Activated CD4-positive, alpha-beta T cell treated with anti-CD3 and anti-CD28 coated beads, Interleukin-2, amount 50 U/mL, for 16 hours (primary cell): ENCODE measurements at places on chromosomes 7 and 10.

GRCh38 chr7:5420881-5421713 lies 2.5 kb downstream of the TNRC18 start:
- no peak for DNase-seq

DNA sequence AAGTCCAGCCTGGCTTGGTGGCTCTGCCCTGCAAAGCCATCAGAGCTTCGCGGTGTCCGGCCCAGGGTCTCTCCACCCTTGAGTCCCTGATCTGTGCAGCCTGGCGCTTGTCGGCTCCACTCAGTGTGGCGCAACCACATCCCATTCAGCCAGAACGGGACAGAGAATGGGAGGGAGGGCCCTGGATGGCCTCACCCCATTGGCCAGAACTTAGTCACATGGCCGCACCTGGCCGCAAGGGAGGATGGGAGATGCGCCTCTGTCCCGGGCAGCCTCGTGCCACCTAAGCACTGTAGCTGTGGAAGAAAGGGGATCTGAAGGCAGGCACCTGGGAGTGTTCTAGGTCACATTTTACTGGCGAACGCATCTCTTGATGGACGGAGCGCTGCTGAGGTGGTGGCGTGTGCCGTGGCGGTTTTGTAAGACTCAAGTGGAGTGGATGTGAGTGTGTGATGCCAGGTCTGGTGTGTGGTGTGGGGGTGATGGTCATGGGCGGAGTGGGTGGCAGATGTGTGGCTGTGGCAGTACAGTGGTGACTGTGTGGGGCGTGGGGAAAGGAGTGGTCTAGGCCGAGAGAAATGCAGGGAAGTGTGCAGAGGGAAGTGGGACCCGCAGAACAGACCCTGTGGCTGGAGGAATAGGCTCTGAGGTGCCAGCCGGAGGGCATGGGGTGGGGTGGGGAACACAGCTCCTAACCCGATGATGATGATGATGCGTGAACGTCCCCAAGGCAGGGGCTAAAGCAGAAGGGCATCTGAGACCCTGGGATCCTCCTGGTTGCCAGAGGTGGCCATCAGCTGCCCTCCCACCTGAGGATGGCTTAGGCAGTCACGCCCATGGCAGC lies 19.0 kb downstream of the CLEC2L start:
- no peak for DNase-seq

DNA sequence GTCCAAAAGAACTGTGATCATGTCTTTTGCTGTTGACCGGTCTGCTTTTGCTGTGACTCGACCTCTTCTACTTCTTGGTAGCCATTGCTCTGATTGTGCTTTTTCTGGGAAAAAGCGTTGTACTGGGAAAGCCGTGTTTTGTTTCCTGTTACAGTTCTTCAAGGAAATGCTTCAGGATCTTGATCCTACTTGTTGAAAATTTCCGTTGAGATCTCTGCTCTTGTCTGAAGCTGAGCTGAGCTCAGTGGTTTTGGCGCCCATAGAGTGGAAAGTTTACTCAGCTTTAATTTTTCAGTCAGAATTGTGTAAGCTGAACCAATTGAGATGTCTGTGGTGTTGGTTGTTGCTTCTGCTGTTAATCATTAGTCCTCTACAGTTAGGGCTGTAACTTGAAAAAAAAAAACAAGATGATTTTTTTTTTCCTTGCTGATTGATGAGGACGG lies 302.2 kb downstream of the CCDC3 start:
- DNase-seq, result peak; percentile 66

GRCh38 chr7:154907651-154908620 lies 95.0 kb downstream of the PAXIP1 start:
- DNase-seq, result no peak

DNA sequence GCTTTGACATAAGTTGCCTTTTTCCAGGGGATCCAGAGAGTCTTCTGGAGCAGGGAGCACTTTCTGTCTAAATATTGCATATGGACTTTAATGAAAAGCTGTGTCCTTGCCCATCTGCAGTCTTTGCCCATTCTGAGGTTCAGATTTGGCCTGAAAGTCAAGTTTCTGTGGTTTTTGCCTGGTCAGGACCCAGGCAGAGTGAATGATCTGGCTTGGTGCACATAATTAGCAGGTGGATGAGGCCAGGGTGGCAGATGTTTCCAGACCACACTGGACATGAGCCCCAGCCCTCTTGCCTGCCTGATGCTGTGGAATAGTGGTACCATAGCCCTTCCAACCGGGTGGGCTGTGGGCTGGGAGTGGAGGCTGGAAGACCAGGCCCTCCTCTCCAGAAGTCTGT lies 11.0 kb downstream of the HECW1 start:
- no peak for DNase-seq

- DNase-seq, result peak; percentile 74
Observed at GRCh38 chr10:128373071-128373749, 247.0 kb upstream of the MKI67 start.

DNA sequence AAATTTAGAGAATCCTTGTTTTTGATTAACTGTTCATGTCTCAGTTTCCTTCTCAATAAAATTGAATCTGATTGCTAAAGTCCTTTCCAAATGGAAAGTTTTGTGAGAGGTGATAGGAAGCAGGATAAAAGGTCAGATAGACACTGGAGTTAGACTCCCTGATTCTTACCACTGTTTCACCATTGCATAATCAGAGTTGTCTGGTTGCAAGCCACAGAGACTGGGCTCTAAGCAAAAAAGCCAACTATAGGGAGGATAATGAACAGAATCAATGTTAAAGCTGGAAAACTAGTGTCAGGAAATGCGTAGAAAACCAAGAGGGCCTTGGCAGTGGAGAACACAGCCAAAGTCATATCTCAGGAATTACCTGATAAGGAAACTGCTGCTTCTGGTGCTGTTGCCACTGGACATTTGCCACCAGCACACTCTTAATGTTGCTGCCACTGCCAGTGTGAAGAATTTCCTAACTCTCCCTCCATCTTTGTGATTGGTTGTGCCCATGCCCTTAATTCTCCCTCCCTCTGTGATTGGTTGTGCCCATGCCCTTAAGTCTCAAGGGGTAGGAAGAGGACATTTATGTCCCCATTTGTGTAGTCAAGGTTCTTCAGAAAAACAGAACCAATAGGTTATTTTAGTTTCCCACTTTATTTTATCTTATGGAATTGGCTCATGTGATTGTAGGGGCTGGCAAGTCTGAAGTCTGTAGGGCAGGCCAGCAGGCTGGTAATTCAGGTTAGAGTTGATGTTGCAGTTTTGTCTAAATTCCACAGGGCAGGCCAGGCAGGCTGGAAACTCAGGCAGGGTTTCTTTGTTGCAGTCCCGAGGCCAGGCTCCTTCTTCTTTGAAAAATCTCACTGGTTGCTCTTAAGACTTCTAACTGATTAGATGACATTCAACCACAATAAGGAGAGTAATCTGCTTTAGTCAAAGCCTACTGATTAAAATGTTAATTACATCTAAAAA lies 639.0 kb downstream of the REEP3 start:
- DNase-seq, result no peak

DNA sequence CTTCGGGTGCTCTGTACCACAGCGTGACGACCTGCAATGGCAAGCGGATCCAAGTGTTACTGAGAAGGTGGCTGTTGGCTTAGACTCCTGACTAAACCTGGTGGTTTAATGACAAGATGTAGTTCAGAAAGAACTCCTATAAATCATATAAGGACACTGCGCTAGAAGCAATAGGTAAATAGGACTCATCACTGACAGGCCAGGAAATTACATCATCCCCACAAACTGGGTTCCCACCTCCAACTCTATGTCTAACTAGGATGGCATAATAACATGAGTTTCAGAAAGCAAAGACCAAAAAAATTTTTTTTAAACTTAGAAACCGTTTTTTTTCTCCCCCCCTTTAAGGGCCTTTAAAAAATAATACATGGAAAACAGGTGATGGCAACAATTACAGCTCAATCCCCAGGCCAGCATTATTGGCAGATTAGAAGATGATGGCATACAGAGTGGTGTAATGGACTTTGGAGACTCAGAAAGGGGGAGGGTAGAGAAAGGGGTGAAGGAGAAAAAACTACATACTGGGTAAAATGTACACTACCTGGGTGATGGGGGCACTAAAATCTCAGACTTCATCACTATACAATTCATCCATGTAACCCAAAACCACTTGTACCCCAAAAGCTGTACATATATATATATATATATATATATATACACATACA lies 81.4 kb upstream of the FAM133B start:
- peak; percentile 69 for DNase-seq

- DNase-seq, result no peak
Observed at GRCh38 chr10:88237896-88238614, 345.1 kb downstream of the RNLS start.

DNA sequence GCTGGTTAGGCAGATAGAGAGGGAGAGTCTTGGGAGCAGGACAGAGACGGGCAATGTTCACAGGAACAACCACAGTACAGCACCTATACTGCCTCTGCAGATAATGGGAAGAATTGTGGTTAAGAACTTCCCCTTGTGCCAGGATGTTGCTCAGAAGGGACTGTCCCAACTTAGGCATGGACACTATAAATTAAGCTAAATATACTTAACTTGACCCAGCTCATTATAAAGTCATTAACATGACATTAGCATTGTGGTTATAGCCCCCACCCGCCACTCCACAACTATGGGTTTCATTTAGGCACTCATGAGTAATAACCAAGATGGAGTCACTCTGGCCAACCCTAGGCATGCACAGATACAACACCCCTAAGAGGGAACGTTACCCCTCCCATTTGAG lies 310.9 kb upstream of the NRG3 start:
- no peak for DNase-seq

GRCh38 chr10:14624600-14624999 lies 150.1 kb downstream of the FAM107B start:
- no peak for DNase-seq

GRCh38 chr7:50394315-50394714 lies 55.8 kb downstream of the FIGNL1 start:
- no peak for DNase-seq

DNA sequence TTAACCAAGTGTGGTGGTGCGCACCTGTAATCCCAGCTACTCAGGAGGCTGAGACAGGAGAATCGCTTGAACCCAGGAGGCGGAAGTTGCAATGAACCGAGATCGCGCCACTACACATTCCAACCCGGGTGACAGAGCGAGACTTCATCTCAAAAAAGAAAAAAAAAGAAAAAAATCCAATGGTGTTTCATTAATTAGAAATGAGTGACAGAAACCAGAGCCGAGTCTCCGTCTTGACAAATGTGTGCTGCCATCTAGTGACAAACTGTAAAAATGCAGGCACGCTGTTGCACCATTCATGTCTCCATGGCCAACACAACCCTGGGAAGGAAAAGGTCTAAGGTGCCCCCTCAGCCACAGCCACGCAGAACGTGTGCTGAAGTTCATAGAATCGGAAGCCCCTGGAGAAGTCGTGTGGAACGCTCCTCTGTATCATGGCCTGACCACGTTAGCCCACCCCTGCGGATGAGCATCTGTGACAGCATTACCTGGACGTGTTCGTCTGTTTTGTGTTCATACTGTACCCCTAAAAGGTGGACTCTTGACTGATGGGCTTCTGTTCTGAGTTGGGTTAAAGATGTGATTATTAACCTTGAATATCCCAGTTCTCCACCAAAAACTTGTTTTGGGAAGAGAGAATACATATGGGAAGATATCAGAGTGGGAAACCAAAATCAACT lies 94.9 kb downstream of the LYZL2 start:
- DNase-seq, result peak; percentile 80

DNA sequence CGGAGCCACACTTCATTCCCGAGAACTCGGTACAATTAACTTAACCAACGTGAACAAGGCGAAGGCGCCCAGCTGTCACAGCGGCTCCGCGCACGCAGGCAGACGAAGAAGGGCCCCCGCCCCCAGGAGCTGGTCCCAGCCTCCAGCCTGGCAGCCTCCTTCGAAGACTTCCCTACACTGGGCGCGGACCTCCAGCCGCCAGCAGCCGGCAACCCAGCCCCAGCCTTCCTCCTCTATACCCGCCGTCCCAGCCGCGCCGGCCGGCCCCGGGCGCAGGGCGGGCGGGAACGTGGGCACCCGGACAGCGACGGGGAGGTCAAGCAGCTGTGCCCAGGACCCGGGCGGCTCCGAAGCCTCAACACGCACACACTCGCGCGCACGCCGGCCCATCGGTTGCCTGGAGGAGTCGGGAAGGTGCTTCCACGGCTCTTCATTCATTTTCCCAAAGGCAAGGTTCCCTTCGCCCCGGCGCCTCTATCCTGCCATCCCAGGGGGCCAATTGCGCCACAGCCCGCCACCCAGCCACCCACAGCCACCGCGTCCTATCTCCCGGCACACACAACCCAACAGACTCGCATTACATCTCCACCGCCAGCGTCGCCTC lies 1.6 kb downstream of the CHST15 start:
- no peak for DNase-seq

- DNase-seq, result no peak
Observed at GRCh38 chr7:104836976-104837375, 177.0 kb upstream of the KMT2E start.

GRCh38 chr7:40211276-40212003 lies 76.6 kb downstream of the SUGCT start:
- DNase-seq, result no peak

DNA sequence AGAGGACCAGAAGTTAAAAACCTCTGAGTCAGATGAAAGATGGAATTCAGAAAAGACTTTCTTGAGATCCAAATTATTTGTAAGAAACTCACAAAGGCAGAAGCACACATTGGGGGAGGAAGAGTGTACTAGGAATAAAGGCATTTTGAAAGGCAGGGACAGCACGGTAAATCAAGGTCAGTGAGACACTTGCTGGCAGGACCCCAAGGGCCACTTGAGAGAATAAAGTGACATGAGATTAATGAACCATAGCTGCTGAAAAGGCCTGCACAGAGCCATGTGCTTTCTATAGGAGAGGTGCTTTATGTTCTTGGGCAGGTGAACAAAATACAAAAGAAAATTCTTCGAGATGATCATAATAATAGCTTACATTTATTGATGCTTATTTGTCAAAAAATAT lies 929.9 kb upstream of the MBL2 start:
- DNase-seq, result no peak

DNA sequence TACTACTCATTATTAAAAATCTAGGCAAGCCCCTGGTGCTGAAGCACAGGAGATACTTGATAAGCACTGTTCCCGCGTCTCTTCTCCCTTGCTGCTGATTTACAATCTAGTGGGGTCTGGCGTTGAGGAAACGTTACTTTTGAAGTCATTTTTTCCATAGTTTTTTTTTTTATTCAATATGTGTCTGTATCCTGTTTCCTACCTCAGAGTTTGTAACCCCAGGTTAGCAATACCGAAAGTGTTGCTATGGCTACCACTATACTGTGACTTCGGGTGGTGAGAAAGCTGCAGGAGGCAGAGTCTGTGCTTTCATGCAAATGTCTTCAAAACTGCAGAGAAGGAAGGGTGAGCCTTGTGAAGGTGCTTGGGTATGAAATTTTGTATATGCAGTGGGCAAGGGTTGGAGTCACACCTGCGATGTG lies 458.8 kb upstream of the GHITM start:
- peak; percentile 89 for DNase-seq
